ENCODE measurements at places on chromosomes 7 and 10.

GRCh38 chr7:40700653-40701421 is 566.0 kb downstream of the SUGCT start:
- DNase-seq, result no peak

DNA sequence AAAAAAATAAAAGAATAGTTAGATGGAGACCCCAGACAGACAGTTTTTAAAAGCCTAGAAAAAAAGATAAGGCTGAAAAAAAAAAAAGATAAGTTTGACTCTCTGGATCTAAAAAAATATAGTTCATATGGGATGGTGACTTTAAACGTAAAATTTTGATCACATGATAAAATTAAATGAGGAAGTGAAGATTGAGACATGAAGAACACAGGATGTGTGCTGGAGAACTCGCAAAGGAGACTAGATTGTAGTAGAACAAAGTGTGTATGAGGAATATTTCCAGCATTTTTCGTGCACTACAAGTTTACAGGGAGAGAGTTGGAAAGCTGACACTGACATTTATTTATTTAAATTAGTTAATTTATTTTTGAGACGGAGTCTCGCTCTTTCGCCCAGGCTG is 286.4 kb downstream of the PRPF18 start:
- DNase-seq, result no peak

DNA sequence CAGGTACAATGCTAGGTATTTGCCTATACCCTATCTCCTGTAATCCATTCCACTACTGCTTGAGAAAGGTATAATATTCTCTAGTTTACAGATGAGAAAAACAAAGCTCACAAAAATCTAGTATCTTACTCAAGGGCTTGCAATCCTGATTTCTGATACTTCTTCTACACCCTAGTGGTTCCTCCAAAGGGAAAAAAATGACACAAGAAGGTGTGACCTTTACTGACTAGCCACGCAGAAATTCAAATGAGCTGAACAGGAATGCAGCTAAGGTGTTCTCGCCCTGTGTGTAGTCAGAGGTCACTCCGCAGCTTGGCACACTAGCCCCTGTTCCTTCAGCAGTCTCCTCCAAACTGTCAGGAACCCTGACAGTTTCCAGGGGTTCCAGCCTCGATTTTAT is 59.5 kb upstream of the TM9SF3 start:
- DNase-seq, result no peak

DNA sequence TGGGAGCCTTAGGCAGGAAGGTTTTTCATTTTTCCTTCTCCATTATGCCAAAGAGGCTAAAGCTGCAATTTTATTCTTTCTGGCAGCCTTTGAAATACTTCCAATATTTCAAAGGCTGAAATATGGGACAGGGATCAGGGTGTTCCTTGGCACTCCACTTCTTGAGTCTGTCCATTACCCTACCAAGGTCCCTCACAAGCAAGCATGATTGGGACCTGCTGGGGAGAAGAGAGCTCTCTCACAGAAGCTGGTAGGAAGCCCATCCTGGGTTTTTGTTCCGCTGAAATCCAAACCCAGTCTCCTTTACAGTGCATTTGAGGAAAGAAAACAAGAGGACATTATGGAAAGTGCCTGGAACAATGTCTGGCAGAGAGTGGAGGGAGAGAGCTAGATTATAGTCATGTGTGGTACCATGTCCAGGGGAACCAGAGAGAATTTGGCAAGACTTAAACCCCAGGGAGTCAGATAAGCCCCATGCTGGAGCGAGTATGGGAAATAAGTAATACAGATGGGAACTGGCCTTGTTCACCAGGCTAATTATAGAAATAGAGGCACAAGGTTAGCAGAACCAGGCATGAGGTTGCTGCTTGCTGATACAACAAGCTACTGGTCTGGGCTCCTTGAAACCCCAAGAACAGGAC is 104.7 kb downstream of the LSM5 start:
- no peak for DNase-seq

- no peak for DNase-seq
These were observed 70.6 kb downstream of the CDK6 start for GRCh38 chr7:92765725-92766124.

GRCh38 chr10:107971411-107971810 is 806.9 kb upstream of the SORCS1 start:
- no peak for DNase-seq

DNA sequence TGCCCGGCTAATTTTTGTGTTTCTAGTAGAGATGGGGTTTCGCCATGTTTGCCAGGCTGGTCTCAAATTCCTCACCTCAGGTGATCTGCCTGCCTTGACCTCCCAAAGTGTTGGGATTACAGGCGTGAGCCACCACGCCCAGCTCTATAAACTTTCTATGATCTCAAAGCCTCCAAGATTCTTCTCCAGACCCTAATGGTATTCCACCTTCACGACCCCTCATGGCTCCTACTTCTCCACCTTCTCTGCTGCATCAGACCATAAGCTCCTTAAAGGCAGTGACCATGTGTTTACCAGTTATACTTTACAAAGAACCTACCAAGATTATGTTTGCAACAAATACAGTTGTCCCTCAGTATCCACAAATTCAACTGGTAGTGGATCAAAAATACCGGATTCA is 10.1 kb upstream of the BAZ1B start:
- DNase-seq, result no peak

- DNase-seq, result no peak
These were observed 1131.4 kb upstream of the PHF14 start for GRCh38 chr7:9842301-9842700.

GRCh38 chr7:24137338-24137737 is 146.7 kb upstream of the NPY start:
- no peak for DNase-seq

- no peak for DNase-seq
These were observed 69.2 kb downstream of the HIP1 start for GRCh38 chr7:75669579-75669978.

GRCh38 chr7:47952224-47952623 is 4.0 kb upstream of the PKD1L1 start:
- no peak for DNase-seq

- no peak for DNase-seq
These were observed 55.9 kb downstream of the CREB3L2 start for GRCh38 chr7:137946011-137946410.

DNA sequence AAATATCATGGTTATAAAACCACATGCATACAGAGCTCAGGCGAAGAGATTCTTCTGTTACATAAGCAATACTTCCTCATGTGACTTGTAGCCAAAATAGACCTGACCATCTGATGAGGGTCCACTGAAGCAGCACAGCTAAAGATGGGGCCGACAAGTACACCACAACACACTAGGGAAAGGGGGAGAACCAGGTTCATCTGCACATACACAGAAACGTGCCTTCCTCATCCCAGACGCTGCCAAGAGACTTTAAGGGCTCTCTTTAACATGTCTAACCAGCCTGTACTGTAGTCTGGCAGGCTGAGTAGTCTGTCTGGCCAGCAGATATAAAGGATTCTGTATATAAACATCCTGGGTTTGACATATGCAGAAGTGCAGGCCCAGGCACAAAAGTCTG is 30.3 kb downstream of the ERCC6 start:
- DNase-seq, result no peak

DNA sequence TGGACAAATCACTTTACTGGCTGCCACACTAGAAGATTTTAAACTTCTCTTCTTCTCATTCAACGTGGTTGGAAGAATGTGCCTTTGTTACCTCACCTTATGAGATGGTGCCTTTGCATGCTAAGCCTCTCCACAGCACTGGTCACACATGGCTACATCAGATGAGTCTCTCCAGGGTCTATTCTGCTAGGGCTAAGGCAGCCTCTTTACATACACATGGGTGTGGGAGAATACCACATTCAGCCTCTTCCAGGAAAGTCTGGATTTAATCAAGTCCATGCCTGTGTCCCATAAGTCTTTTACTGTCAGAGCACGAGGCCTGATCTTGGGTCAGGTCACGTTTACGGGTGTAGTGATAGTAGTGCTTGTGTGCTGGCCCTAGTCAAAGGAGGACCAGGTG is 701.5 kb downstream of the SORCS3 start:
- DNase-seq, result no peak

DNA sequence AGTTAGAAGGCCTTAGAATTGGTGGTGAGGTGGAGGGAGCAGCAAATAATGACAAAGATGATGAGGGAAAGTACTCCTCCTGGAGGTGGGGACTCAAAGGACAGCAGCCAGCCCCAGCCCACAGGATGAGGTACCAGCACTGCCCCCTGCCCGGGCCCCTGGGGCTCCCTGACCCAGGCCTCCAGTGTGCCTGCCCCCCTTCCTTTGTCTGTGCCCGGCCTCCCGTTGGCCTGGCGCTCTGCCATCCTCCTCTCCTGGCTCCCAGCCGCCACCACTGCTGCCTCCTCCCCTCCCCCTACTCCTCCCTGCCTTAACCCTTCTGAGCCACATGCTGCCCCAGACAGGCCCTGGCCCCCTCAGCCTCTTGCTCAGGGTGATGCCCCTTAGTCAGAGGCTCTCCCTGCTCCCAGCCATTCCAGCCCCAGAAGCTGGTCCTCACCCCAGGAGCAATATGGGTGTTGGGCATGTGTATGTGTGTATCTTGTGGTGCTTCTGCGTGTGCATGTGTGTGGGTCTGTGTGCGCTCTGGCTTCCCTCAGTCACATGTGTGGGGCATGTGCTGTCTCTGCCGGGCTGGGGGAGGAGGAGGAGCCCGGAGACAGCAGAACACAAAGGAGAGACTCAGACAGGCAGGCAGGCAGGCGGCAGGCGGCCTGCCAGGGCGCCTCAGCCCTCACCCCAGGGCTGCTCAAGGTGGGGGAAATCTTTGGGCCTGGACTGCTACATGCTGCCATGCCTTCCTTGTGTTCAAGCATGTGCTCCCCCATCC is 2.6 kb downstream of the LDB1 start:
- DNase-seq, result no peak

DNA sequence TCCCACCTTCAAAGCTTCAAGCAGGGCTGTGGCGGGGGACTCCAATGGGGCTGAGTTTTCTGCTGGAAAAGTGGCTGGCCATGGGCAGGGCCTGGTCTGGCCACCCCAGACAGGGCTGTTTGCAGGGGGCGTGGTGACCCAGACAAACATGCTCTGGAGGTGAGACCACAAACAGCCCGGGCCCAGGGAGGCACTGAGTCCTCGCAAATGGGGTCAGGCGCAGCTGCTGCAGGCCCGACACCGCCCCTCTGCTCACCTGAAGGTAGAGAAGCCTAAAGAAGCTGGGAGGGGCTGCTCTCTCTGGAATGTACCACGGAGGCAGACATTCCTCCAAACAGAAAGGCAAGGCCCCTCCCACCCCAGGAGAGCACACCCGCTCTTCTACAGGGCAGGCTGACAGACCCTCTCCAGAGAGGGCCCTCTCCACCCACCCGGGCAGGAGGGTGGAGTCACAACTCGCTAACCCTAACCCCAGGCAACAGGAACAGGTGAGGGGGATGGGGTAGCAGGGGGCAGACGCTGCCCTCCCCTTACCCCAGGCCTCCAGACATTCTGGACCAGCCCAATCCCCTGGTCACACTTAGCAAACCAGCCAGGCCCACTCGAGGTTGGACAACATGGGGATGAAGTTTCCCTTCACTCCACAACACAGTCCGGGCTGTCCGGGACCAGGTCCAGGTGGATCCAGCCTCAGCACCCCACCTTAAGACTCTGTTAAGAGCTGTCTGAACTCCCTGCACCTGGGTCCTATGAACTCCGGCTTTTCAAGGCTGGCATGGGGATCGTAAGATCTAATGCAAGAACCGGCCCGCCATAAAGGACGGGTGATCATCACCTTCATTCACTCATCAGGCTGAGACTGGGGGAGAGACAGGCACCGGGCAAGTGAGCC is 32.3 kb downstream of the OAT start:
- DNase-seq, result no peak

GRCh38 chr10:72248468-72249151 is 25.1 kb upstream of the DDIT4 start:
- peak; percentile 62 for DNase-seq

- DNase-seq, result no peak
These were observed 61.7 kb upstream of the OIT3 start for GRCh38 chr10:72831696-72832409.

GRCh38 chr7:17408245-17408903 is 109.9 kb downstream of the AHR start:
- DNase-seq, result no peak

DNA sequence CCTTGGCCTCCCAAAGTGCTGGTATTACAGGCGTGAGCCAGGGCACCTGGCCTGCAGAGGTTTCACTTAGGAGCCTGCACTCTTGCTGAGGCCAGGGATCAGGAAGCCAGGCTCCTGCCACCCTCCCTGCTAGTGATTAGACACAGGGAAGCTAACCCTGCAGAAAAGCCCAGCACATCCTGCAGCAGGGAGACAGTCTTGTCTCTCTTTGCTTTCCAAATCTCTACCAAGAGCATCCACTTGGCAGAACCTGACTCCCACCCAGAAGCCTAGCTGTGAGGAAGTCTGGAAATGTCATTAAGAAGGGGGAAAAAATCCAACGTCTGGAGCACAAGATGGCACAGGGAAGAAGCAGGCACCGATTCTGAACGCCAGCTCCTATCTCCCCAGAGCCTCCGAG is 8.0 kb upstream of the FAM171A1 start:
- DNase-seq, result no peak

- no peak for DNase-seq
These were observed 100.7 kb upstream of the WAC start for GRCh38 chr10:28432210-28432676.

DNA sequence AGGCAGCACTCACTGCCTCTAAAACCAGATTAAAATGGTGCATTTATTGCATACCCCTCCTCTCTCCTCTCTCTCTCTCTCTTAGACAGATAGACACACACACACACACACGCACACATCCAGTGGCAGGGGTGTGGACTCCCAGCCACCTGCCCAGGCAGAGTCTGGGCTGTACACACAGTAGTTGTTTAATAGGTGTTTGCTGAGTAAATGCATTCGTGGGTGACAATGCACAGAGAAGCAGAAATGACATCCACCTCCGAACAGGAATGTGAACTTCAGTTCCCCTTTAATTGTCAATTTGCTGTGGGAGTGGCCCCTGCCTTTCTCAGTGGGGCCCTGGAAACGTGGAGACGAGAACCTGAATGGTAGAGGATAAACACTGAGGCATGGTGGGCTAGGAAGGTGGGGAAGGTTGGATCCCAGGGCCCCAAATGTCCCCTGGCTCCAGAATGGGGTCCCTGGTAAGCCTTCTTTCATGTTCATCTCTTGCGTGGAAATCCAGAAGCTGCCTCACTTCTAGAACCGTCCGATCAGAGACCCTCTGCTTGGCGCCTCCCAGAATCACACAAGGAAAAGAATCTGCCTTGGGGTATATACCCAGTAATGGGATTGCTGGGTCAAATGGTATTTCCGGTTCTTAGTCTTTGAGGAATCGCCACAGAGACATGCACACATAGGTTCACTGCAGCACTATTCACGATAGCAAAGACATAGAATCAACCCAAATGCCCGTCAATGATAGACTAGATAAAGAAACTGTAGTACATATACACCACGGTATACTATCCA is 58.5 kb upstream of the ECHDC3 start:
- DNase-seq, result no peak
